Activated CD4-positive, alpha-beta T cell treated with anti-CD3 and anti-CD28 coated beads for 36 hours (primary cell): ENCODE measurements at places on chromosomes 1 and 21. TPM values are rescaled to one million over a fixed set of nuclear protein-coding genes. Genes with fewer than 3 reads are reported as not detected.

The RHD gene
- not detected for total RNA-seq

The SUMO3 gene
- 83.4 TPM for total RNA-seq

The S100A2 gene
- 3.3 TPM for total RNA-seq

- H3K4me3 ChIP-seq, result no peak overlapping the region
- no peak for DNase-seq
- peaks cover 4% of the 10 kb centered on the region for H3K4me1 ChIP-seq
- no peaks in the 10 kb centered on the region for H3K36me3 ChIP-seq
- peaks cover 28% of the 10 kb centered on the region for H3K27me3 ChIP-seq
Measured at GRCh38 chr1:30194046-30194619, 529.3 kb downstream of the MATN1 start.
